ENCODE measurements at places on chromosomes 5 and 9.

- no peak for DNase-seq
Measured at GRCh38 chr9:4787876-4788275, 4.9 kb upstream of the RCL1 start.

DNA sequence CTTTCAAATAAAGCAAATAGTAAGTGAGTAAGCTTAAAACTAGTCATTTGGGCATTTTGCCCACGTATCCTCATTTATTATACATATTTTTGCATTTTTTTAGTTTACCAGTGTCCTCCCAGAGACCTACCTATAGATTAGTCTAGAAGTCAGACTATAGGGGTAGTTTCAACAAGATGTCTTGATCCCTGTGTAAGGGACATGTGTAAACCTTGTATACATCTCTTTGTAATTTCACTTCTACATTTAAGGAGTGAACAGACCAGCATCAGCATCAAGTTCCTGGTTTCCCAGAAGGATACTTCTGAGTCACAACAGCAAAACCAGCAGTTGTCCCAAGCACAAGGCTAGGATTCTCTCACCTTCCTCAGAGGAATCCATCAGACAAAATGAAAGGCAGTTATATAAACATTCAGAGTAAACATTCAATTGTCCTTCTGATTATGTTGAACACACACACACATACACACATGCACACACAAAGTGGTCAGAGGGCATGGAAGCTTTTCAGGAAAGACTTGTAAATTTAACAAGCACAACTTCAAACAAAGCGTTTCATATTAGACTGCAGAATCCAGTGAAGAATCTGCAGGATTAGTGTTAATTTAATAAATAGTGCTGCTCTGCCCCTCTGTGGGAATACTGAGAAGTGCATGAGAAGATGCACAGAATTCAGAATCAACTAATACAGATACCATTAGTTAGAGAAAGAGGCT lies 55.4 kb downstream of the HINT1 start:
- DNase-seq, result peak; percentile 57

- no peak for DNase-seq
Measured at GRCh38 chr5:66553368-66553912, 42.8 kb upstream of the MAST4 start.

DNA sequence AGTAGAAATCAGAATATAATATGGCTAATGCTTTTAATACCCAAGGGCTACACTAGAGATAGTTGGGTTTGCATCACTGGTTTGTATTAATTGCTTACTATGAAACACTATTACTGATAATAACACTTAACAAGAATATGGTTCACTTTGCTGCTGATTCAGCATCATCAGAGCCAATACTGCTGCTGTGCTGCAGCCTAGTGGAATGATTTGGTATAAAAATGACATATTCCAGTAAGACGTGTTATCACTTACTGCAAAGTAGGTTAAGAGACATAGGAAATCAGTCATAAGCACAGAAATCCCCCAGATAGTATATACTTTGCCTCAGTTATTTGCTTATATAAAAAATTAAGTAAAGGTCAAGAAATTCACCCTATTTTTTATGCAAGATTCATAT lies 2.8 kb downstream of the CDH10 start:
- no peak for DNase-seq

- DNase-seq, result no peak
Measured at GRCh38 chr9:8585036-8585435, 785.5 kb upstream of the DMAC1 start.

DNA sequence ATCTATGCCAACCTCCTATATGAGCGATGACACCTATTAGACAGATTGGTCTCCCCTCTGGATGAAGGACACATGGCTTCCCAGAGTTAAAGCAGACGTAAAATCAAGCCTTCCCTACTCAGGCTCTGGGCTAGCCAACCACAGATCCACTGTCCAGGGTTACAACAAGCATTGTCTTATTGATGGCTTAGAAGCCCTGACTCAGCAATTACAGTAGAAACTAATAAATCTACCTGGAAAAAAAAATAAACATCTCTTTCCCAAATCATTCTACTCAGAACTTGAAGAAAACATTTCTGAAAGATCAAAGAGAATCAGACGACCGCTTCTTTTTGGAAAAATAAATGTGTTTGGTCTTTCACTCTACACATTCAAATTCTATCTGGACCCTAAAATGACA lies 189.3 kb downstream of the GLIS3 start:
- DNase-seq, result no peak

- DNase-seq, result no peak
Measured at GRCh38 chr9:113164536-113165300, 13.9 kb downstream of the SLC31A2 start.

GRCh38 chr9:34996905-34997279 lies 7.3 kb downstream of the DNAJB5 start:
- DNase-seq, result no peak

DNA sequence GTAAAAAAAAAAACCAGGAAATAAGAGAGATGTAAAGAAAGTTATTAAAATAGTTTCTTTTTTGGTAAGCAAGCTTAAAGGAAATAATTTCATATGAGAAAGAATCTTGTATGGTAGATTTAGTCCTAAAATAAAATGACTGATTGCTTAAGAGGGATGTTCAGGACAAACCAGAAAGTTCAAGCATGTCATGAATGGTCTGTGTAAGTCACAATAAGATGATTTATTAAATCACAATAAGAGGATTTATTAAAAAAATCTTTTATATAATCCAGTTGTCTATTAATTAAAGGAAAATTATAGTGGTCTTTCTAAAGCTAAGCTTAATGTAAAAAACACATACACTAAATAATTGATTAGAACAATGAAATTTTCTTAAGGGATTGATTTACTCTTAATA lies 91.8 kb upstream of the OR13F1 start:
- DNase-seq, result no peak

DNA sequence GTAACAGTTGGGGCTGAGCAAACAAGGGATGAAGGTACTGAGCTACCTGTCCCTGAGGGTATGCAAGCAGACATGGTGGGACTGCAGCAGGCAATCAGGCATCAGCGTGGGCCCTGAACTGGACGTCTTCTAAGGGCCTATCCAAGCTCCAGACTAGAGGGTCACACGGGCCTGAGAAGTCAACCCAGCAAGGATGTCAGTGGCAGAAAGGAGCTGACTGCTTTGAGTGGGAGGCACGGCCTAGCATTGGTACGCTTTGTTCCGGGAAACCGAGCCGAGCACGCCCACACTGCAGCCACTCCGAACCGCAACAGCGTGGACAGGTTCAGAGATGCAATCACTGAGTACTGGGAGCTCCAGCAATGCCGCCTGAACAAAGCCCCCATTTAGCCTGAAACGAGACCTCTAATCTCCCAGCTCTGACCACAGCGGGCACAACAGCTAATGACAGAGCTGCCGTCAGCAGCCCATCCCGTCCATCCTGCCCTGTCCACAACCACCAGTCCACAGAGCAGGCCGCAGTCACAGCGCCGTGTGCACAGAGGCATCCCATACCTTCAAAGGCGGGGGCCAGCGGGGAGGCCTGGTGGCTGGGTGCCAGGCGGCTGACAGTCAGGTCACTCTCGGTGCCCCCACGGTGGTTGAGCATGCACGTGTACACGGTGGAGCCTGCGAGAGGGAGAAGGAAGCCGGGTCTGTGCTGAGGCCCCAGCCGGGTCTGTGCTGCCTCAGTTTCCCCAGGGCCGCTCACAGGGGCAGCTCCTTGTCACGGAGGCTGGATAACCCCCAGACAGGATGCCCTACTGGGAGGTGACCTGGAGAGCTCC lies 44.2 kb downstream of the SARDH start:
- DNase-seq, result no peak

- DNase-seq, result no peak
Measured at GRCh38 chr5:78361631-78361993, 1.2 kb downstream of the SCAMP1 start.

- no peak for DNase-seq
Measured at GRCh38 chr5:72046106-72046505, 61.2 kb upstream of the MAP1B start.

GRCh38 chr5:27682600-27682999 lies 644.2 kb upstream of the CDH9 start:
- no peak for DNase-seq

DNA sequence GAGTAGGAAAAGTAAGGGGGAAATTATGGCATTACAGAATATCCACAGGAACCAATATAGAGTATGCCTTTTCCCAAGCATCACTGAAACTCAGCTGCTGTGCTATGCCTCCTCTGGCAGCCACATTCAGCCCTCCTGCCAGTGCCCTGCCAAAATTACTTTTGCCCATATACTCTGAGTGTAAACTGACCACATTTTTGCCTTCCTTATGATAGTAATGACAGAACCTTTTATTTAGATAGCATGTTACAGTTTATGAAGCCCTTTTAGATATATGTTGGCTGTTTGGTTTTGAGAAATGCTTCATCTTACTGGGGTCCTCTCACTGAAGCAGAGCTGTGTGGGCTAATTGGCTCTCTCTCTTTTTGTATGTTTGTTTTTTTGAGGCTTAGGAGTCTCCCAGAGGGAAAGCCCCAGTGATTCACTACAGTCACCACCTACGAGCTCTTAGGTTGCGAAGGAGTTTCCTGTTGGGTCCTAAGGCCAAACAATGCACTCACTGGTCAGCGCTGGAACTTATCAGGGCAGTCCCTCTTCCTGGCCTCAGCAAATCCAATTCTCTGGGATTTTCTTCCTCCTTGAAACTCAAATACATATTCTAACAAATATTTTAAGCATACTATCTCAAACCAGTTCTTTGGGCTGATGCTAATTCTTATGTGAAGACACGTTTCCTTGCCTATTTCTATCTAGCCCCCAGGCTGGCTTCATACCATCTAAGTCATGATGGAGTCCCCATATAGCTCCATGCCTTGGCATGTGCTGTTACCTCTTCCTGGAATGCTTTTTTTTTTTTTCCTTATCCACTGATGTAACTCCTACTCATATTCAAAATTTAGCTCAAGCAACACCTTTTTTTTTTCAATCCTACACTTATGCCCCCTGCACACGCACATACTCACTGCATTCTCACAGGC lies 3.7 kb downstream of the PHF24 start:
- no peak for DNase-seq

DNA sequence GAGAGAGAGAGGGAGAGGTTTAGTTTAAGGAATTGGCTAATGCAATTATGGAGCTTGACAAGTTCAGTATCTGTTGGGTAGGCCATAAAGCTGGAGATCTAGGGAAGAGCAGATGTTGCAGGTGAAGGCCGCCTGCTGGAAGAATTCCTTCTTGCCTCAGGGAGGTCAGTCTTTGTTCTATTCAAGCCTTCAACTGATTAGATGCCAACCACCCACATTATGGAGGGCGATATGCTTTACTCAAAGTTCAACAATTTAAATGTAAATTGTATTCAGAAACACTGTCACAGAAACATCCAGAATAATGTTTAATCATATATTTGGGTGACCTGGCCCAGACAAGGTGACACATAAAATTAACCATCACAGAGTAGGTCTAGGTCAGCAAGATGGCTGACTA lies 51.7 kb upstream of the SSBP2 start:
- DNase-seq, result no peak

DNA sequence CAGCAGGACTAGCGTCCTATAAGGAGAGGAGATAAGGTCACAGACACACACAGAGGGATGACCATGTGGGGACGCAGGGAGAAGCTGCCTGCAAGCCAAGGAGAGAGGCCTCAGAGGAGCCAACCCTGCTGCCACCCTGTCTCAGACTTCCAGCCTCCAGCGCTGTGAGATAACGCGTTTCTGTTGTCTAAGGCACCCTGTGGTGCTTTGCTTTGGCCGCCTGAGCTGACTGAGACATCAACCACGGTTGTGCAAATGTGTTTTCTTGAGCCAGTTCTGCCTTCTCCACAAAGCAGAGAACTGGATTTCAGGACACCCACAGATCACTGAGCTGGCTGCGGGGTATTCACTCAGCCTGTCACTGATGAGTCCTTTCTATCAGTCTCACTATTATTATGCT lies 149.1 kb downstream of the NXNL2 start:
- no peak for DNase-seq

- DNase-seq, result no peak
Measured at GRCh38 chr9:35914301-35914807, 5.1 kb downstream of the SPAAR start.

GRCh38 chr9:132729235-132729890 lies 59.1 kb downstream of the GTF3C4 start:
- DNase-seq, result no peak

DNA sequence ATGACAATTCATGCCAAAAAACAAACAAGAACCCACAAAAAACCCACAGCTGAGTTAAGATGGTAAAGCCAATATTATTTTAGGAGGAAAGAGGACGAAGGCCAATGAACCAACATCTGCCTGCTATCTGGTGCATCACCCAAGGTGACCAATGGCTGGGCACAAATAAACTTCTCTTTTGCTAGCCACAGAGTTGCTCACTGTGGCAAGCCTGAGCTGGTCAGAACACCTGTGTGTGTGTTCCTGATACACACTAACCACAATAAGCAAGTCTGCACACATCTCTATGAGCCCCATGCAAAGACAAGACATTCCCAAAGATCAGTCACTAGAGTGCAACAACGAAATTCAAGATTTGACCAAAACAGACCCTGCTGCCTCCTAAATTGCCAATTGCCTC lies 63.1 kb downstream of the RNF38 start:
- DNase-seq, result no peak

GRCh38 chr9:98295824-98296223 lies 40.4 kb upstream of the TBC1D2 start:
- DNase-seq, result no peak

DNA sequence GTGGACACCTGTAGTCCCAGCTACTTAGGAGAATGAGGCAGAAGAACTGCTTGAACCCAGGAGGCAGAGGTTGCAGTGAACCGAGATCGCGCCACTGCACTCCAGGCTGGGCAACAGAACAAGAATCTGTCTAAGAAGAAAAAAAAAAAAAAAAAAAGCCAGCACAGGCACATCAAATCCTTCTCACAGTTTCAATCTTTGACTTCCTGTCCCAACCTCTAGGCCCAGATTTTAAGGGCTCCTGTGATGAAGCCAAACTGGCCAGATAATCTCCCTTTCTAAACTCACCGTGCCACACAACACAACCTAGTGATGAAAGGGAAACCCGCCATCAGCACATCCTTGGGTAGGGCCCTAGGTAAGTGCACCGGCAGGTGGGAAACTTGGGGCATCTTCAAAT lies 58.1 kb downstream of the ROR2 start:
- DNase-seq, result no peak

- DNase-seq, result peak; percentile 79
Measured at GRCh38 chr9:136267261-136268111, 21.9 kb upstream of the QSOX2 start.

GRCh38 chr5:131064669-131065371 lies 100.2 kb downstream of the HINT1 start:
- no peak for DNase-seq

GRCh38 chr5:153520952-153521351 lies 30.5 kb downstream of the GRIA1 start:
- DNase-seq, result no peak

- DNase-seq, result no peak
Measured at GRCh38 chr9:83182071-83182470, 119.1 kb upstream of the RASEF start.

GRCh38 chr9:122406070-122406890 lies 35.5 kb downstream of the PTGS1 start:
- DNase-seq, result no peak

GRCh38 chr9:95586326-95586725 lies 69.6 kb upstream of the PTCH1 start:
- DNase-seq, result no peak

GRCh38 chr5:141686648-141687416 lies 4.8 kb upstream of the ARAP3 start:
- DNase-seq, result no peak

All from NCI-H774 (cell line).